ENCODE measurements at places on chromosomes 6 and 20.
A peak's percentile ranks its signal among the peaks of the same experiment; 100 is the strongest.

DNA sequence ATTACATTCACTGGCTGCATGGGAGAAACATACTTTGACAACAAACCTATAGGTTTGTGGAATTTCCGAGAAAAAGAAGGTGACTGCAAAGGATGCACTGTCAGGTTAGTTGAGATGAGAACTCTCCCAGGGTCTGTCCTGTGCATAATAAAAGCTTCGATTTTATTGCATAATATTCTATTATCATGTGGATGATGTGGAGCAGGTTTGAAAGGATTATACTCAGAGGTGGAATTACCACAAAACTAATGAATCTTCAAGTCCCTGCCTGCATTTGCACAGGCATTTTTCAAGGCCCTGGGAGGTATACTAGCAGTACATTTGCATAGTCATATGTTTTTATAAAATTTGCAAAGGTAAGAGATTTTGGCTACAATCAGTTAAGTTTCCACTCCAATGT, 249.8 kb downstream of the ARHGAP18 start:
- no peaks in the 10 kb centered on the region for H3K27me3 ChIP-seq
- no peaks in the 10 kb centered on the region for H3K4me1 ChIP-seq
- H3K4me3 ChIP-seq, result no peak overlapping the region
- no peak overlapping the region for H3K27ac ChIP-seq

DNA sequence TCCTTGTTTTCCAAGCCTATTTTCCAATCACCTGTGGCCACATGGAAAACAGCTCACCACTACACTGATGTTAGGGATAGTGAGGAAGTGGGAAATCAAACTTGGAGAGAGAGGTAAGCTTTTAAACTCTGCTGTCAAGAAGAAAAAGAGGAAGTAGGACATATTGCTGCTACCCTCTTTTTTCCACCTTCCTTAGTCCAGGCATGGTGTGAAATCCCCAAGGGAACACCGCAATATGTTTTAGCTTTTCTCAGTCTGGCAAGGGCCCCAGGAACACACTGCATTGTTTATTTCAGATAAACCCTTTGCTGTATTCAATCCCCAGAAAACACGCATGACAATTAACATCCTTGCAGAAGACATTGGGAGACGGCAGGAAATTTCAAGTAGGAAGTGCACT, 61.3 kb downstream of the HS3ST5 start:
- no peak for DNase-seq
- H3K36me3 ChIP-seq, result peaks cover 15% of the 10 kb centered on the region
- H3K4me3 ChIP-seq, result no peak overlapping the region
- no peak overlapping the region for H3K27ac ChIP-seq
- no peaks in the 10 kb centered on the region for H3K27me3 ChIP-seq

DNA sequence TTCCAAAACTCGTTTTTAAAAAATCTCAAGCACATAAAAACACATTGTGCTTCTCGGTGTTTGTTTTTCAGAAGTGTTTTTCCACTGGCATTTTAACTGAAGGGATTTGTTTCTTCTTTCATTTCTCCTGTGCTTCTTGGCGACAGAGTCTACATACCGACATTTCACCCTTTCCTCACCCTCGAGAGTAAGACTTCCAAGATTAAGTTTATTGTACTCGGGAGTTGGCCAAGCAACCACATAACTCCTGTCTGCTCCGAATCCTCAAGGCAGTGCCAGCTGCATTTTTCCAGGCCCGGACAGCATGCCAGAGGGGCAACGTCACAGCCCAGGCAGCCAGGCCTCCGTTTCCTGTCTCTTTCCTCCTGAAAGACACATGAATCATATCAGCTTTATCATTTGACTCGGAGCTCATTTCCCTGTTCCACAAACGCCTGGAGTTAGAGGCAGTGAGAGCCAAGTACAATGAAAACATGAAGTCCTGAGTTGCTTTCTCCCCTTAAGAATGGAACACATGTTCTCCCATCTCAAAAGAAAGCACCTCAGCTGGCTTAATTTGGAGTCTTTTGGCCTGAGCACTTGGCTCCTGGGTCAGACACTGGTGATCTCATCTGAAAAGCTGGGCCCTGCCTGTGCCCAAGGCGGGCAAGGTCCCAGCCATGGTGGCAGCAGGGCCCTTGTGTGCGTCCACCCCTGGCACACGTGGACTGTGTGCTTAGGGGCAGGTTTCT, 23.2 kb upstream of the FAM50B start:
- H3K36me3 ChIP-seq, result no peaks in the 10 kb centered on the region
- no peak overlapping the region for H3K4me3 ChIP-seq
- DNase-seq, result no peak
- no peaks in the 10 kb centered on the region for H3K4me1 ChIP-seq

- no peak overlapping the region for H3K27ac ChIP-seq
- no peak for DNase-seq
- H3K27me3 ChIP-seq, result no peaks in the 10 kb centered on the region
- H3K4me3 ChIP-seq, result no peak overlapping the region
Measured at GRCh38 chr6:106858653-106859092, 115.9 kb downstream of the CD24 start.

DNA sequence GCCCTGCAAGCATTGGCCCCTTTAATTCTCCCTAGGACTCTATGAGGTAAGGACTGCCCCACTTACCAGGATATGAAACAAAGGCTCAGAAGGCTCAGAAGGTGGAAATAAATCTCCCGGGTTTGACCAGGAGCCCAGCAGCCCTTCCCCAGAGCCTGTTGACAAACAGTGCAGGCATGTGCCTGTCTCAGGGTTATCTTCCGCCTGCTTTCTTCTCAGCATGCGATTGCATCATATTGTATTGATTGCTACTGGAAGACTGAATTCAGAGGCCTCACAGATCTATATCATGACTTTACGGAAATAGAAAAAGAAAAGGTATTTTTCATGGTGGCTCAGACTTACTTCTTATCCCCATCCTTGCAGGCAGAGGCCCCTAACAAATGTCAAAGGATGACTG, 92.7 kb downstream of the PHACTR3 start:
- no peaks in the 10 kb centered on the region for H3K4me1 ChIP-seq
- no peak overlapping the region for H3K4me3 ChIP-seq
- H3K36me3 ChIP-seq, result no peaks in the 10 kb centered on the region
- no peak for DNase-seq

GRCh38 chr6:121929301-121929700, 470.2 kb upstream of the HSF2 start:
- peaks cover 12% of the 10 kb centered on the region for H3K36me3 ChIP-seq
- no peaks in the 10 kb centered on the region for H3K27me3 ChIP-seq
- H3K4me3 ChIP-seq, result no peak overlapping the region
- no peak overlapping the region for H3K27ac ChIP-seq
- no peak for DNase-seq
- H3K4me1 ChIP-seq, result peaks cover 2% of the 10 kb centered on the region

- H3K27ac ChIP-seq, result no peak overlapping the region
- DNase-seq, result no peak
- H3K4me1 ChIP-seq, result peaks cover 1% of the 10 kb centered on the region
- H3K4me3 ChIP-seq, result no peak overlapping the region
Measured at GRCh38 chr6:157442291-157442690, 61.3 kb downstream of the ZDHHC14 start.

GRCh38 chr6:147067184-147067583, 137.0 kb upstream of the STXBP5 start:
- no peak overlapping the region for H3K4me3 ChIP-seq
- no peak overlapping the region for H3K27ac ChIP-seq
- no peaks in the 10 kb centered on the region for H3K27me3 ChIP-seq
- H3K36me3 ChIP-seq, result peaks cover 4% of the 10 kb centered on the region
- no peak for DNase-seq
- no peaks in the 10 kb centered on the region for H3K4me1 ChIP-seq

- H3K27me3 ChIP-seq, result no peaks in the 10 kb centered on the region
- peaks cover 12% of the 10 kb centered on the region for H3K36me3 ChIP-seq
- no peaks in the 10 kb centered on the region for H3K4me1 ChIP-seq
- no peak overlapping the region for H3K4me3 ChIP-seq
- H3K27ac ChIP-seq, result no peak overlapping the region
Measured at GRCh38 chr6:105300090-105300489, 102.8 kb downstream of the PREP start.

GRCh38 chr20:48697845-48698491, 129.8 kb downstream of the PREX1 start:
- no peaks in the 10 kb centered on the region for H3K4me1 ChIP-seq
- H3K27me3 ChIP-seq, result no peaks in the 10 kb centered on the region
- no peaks in the 10 kb centered on the region for H3K36me3 ChIP-seq
- DNase-seq, result no peak
- no peak overlapping the region for H3K4me3 ChIP-seq
- no peak overlapping the region for H3K27ac ChIP-seq

DNA sequence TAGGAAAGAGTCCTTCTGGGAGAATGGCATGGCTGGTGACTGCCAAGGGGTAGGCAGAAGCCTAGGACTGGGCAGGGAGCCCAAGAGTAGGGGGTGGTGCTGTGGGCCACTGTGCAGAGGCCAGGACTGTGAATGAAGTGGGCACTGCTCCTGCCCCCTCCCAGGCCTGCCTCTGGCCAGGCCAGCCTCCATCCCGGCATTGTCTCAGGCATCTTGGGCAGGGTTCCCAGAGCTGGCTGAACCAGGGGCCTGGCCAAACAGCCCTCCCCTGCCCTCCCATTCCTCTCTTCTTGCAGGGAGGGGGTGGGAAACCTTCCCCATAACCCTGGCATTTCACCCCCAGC, 81.6 kb downstream of the MRPL14 start:
- H3K27ac ChIP-seq, result no peak overlapping the region
- H3K4me1 ChIP-seq, result peaks cover 10% of the 10 kb centered on the region
- no peak overlapping the region for H3K4me3 ChIP-seq

GRCh38 chr6:99066044-99066443, 118.3 kb upstream of the FBXL4 start:
- H3K4me3 ChIP-seq, result no peak overlapping the region
- DNase-seq, result no peak
- H3K27ac ChIP-seq, result no peak overlapping the region
- H3K4me1 ChIP-seq, result no peaks in the 10 kb centered on the region
- H3K27me3 ChIP-seq, result no peaks in the 10 kb centered on the region

- H3K27ac ChIP-seq, result no peak overlapping the region
- H3K36me3 ChIP-seq, result no peaks in the 10 kb centered on the region
- no peaks in the 10 kb centered on the region for H3K27me3 ChIP-seq
- DNase-seq, result no peak
- H3K4me1 ChIP-seq, result peaks cover 16% of the 10 kb centered on the region
Measured at GRCh38 chr6:52543262-52543661, 33.6 kb downstream of the TRAM2 start.

- no peaks in the 10 kb centered on the region for H3K36me3 ChIP-seq
- H3K27me3 ChIP-seq, result no peaks in the 10 kb centered on the region
- DNase-seq, result peak; percentile 71
- no peak overlapping the region for H3K4me3 ChIP-seq
Measured at GRCh38 chr6:25637960-25638434, 14.0 kb upstream of the SCGN start.

DNA sequence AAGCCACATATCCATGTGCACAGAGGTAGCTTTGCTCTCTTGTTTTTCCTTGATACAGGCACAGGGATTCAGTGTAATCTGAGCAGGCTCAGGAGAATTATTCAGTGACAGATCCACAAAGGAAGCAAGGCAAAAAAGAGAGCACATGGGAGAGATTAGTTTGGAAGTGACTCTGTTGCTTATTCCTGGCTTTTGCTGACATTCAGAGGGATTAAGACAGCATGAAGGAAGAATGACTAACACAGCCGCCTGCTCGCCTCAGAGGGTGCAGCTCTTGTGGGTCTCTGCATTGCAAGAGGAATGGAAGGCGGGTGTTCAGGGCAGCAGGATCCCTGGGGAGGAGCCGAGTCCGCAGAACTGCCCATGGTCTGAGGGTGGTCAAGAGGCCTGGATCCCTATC, 203.4 kb upstream of the KCNQ5 start:
- no peaks in the 10 kb centered on the region for H3K4me1 ChIP-seq
- H3K36me3 ChIP-seq, result no peaks in the 10 kb centered on the region
- no peak overlapping the region for H3K4me3 ChIP-seq

GRCh38 chr20:44748005-44748370, 2.3 kb downstream of the KCNK15 start:
- H3K4me3 ChIP-seq, result no peak overlapping the region
- no peak for DNase-seq
- H3K36me3 ChIP-seq, result no peaks in the 10 kb centered on the region

- no peak overlapping the region for H3K27ac ChIP-seq
- H3K27me3 ChIP-seq, result no peaks in the 10 kb centered on the region
- DNase-seq, result no peak
- peaks cover 2% of the 10 kb centered on the region for H3K4me1 ChIP-seq
- H3K36me3 ChIP-seq, result no peaks in the 10 kb centered on the region
- no peak overlapping the region for H3K4me3 ChIP-seq
Measured at GRCh38 chr6:69386426-69386825, 410.4 kb downstream of the LMBRD1 start.

- no peaks in the 10 kb centered on the region for H3K27me3 ChIP-seq
- H3K4me1 ChIP-seq, result no peaks in the 10 kb centered on the region
- H3K27ac ChIP-seq, result no peak overlapping the region
- H3K4me3 ChIP-seq, result no peak overlapping the region
- DNase-seq, result no peak
Measured at GRCh38 chr6:43956478-43956877, 170.8 kb downstream of the MRPL14 start.

All from H9 (cell line).